Activated CD4-positive, alpha-beta T cell treated with anti-CD3 and anti-CD28 coated beads, Interleukin-2, amount 50 U/mL, for 24 hours (primary cell): ENCODE measurements at places on chromosomes 5 and 9.

- DNase-seq = no peak
Observed at GRCh38 chr9:128178806-128179431, 12.5 kb downstream of the CIZ1 start.

DNA sequence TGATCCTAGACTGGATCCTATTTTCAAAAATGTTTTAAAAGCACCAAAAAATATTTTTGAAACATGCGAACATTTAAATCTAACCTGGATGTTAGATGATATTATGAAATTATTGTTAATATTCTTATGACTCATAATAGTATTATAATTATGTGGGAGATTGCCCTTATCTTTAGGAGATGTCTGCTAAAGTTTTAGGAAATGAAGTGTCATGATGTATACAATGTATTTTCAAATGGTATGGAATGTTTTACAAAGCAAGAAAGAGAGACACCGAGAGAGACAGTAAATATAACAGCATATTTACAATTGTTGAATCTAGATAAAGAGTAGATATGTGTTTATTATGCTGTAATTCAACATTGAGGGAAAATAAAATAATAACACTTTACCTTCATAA, 455.9 kb downstream of the ACTL7B start:
- no peak for DNase-seq

- DNase-seq = no peak
Observed at GRCh38 chr9:107593224-107593870, 103.8 kb upstream of the KLF4 start.

DNA sequence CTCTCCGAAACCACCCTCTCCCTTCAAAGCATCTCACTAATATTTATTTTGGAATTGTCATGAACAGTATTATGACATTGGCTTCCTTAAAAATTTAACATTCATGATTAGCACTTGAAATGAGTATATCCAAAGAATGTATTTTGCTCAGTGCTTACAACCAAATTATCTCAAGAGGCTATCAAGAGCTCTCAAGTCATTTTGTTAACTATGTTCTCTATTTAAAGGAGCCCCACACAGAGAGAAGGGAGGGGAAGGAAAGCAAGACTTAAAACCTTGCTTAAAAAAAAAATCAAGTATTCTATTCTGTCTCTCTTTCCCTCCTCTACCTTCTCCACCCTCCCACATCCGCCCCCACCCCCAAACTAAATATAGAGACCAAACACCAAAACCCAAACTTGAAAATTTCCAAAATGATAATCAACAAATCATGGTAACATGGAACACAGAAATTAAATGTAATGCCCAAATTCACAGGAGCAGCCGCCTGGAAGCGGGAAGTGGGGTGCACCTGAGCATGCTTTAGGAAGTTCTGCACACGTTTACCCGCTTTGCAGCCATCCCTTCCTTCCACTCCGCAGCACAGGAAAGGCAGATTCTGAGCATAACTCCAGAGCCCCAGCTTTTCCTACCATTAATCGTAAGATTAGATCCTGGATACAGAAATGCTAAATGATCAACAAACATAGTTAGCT, 66.9 kb downstream of the EBF1 start:
- DNase-seq = no peak

DNA sequence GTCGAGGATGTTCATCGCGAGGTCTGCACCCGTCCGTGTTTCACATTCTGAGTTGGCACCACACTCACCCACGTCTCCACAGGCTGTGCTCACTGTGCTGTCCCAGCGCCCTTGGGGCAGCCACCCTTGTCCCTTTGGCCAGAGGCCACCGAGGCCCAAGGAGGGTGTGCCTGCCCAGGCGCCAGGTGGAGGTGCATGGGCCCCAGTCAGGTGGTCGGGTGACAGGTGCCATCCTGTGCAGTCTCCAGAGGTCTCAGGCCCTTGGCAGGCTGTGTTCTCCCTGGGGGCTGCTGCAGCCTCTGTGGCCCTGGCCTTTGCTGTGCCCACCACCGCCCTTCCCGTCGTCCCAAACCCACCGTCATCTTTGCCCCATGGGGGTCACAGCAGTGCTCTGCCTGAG, 12.4 kb downstream of the MAN1B1 start:
- no peak for DNase-seq

GRCh38 chr9:129946246-129946995, 96.6 kb downstream of the FNBP1 start:
- DNase-seq = no peak

- no peak for DNase-seq
Observed at GRCh38 chr9:115254287-115255180, 136.6 kb upstream of the TNC start.

DNA sequence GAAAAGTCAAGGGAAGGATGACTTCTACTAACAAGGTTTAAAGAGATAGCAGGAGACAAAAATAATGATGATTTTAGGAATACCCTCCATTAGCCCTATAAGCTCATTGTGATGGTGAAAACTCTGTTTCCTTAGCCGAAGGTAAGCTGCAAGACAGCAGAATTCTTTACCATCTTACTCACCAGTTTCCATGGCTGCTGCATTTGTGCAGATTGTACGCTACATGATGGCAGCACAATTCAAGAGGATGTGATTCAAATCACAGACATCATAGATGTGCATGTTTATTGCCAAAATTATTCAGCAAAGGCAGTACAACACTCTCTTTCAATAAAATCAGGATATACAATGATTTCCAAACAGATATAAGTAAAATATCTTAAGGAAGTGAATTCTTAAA, 175.6 kb downstream of the SPATA31D1 start:
- DNase-seq = no peak

- DNase-seq = no peak
Observed at GRCh38 chr9:127426756-127427155, 2.6 kb downstream of the ZNF79 start.

- no peak for DNase-seq
Observed at GRCh38 chr9:2765250-2765880, 48.1 kb downstream of the KCNV2 start.

DNA sequence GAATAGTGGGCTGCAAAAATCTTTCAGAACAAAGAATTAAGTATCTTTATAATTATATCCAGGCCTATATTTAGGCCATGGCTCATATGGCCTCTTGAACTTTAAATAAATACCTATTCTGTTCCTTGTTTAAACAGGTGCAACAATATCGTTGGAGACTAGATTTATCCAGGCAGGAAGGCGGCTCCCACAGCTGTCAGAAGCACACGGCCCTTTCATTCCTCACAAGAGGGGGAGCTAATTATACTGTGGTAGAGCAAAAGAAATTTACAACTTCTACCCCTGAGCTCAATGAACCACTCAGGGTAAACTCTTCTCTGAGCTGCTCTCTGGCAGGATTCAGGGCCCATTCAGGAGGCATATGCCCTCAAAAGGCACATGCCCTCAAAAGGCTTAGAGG, 31.3 kb downstream of the TMEM174 start:
- no peak for DNase-seq

GRCh38 chr5:23013395-23013998, 160.4 kb upstream of the CDH12 start:
- no peak for DNase-seq

GRCh38 chr9:134437403-134438194, 111.3 kb downstream of the RXRA start:
- no peak for DNase-seq

DNA sequence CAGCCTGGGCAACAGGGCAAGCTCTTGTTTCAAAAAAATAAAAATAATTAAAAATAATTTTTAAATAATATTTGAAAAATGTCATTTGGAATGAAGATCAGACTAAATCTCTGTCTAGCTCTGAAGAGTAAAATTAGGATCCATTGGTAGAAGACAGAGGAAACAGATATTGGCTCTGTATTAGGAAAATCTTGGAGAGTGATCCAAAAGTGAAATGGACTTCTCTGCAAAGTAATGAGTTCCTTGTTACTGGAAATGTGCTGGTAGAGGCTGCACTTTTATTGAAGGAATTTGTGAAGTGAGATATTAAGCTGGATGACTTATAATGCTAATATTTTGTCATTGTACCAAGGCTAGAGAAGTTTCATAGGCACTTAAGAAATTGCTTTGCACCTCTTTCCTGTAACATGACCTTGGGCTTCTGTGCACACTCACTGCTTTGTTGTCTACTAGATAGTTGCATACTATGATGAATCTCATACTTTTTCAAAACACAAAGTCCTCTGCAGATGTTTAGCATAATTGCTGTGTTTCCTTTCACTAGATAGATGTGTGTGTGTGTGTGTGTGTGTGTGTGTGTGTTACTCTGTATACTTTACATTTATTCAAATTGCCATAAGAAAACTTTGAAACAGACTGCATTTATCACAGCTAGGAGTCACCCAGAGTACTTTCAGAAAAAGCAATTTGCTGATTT, 13.1 kb downstream of the THBS4 start:
- no peak for DNase-seq

DNA sequence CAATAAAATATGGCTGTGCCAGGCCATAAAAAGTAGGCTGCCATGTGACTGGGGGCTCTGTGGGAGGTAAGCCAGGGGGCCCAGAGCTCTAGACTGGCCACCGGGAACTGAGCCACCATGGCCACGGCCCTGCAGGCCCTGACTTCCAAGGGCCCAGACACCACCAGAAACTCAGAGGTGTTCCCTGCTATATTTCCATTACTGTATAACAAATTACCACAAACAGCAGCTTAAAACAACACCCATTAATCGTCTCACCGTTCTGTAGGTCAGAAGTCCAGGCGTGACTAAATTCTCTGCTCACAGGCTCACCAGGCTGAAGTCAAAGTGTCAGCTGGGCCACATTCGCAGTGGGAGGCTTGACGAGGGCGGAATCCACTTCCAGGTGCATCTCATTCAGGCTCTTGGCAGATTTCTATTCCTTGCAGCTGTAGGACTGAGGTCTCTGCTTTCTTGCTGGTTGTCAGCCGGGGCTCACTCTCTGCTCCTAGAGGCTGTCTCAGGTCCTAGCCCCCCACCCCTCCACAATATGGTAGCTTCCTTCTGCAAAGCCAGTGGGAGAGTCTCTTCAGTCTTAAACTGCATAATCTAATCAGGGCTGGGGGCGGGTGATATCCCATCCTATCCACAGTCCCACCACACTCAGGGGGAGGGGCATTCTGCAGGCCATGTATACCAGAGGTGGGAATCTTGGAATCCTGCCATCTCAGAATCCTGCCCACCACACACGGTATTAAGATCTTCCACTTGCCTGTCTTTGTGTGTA, 125.4 kb downstream of the C5orf15 start:
- DNase-seq = no peak

- DNase-seq = no peak
Observed at GRCh38 chr9:100549048-100549447, 28.8 kb upstream of the CAVIN4 start.

GRCh38 chr5:142600611-142601358, 85.1 kb downstream of the FGF1 start:
- DNase-seq = no peak

- no peak for DNase-seq
Observed at GRCh38 chr9:108569624-108570023, 286.2 kb downstream of the ACTL7B start.

GRCh38 chr5:57207007-57207653, 33.3 kb downstream of the GPBP1 start:
- DNase-seq = no peak

DNA sequence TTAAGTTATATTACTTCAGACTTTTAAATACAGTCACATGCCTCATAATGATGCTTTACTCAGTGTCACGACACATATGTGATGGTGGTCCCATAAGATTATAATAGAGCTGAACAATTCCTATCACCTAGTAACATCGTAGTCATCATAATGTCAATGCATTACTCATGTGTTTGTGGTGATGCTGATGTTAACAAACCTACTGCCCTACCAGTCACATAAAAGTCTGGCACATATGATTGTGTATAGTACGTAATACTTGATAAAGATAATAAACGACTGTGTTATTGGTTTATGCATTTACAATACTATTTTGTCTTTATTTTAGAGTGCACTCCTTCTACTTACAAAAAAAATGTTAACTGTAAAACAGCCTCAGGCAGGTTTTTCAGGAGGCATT, 103.7 kb downstream of the PAM start:
- no peak for DNase-seq

- DNase-seq = peak; percentile 31
Observed at GRCh38 chr9:126411225-126411947, 84.8 kb downstream of the MVB12B start.

- no peak for DNase-seq
Observed at GRCh38 chr5:138972230-138972629, 97.1 kb upstream of the LRRTM2 start.

- no peak for DNase-seq
Observed at GRCh38 chr9:116237456-116237855, 83.9 kb downstream of the PAPPA start.

GRCh38 chr9:2127486-2127885, 112.3 kb downstream of the SMARCA2 start:
- DNase-seq = no peak

- DNase-seq = no peak
Observed at GRCh38 chr5:73205305-73205704, 32.3 kb downstream of the TMEM174 start.

- no peak for DNase-seq
Observed at GRCh38 chr5:113632996-113633395, 119.5 kb downstream of the YTHDC2 start.

- DNase-seq = no peak
Observed at GRCh38 chr9:116479967-116480366, 207.1 kb upstream of the TRIM32 start.

- DNase-seq = no peak
Observed at GRCh38 chr5:95283022-95283615, 1.8 kb downstream of the MCTP1 start.

- DNase-seq = no peak
Observed at GRCh38 chr5:78007233-78007632, 231.1 kb upstream of the TBCA start.

GRCh38 chr9:72464857-72465592, 56.4 kb upstream of the TMC1 start:
- DNase-seq = no peak

GRCh38 chr5:120037451-120037850, 408.1 kb downstream of the FAM170A start:
- DNase-seq = no peak

GRCh38 chr5:131254741-131255140, 9.1 kb upstream of the CDC42SE2 start:
- no peak for DNase-seq

- DNase-seq = no peak
Observed at GRCh38 chr5:207599-207998, 10.4 kb downstream of the CCDC127 start.

DNA sequence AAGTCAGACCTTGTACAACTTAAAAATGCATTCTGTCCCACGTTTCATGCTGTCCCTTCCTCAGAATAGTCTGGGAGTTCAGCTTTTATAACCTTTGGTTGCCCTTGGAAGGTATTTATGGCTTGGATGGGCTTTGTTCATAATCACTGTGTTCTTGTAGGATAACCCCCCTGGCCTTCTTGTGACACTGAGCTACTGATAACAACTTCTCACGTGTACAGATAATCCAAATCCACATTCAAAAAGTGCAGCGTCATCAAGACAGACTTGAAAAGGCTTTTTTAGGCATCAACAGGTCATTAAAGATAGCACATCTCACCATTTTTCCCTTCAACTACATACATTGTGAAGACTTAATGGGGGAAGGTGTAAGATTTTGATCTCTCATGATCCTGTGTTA, 42.0 kb downstream of the SLC1A3 start:
- no peak for DNase-seq

- no peak for DNase-seq
Observed at GRCh38 chr9:96565671-96566497, 53.8 kb downstream of the CDC14B start.
